Left lung (tissue), 14 donors: ENCODE measurements at places on chromosomes 4 and X. TPM values are rescaled to one million over a fixed set of nuclear protein-coding genes. Genes with fewer than 3 reads are reported as not detected.

GRCh38 chr4:82621251-82621650 is 59.5 kb upstream of the TMEM150C start:
- no peaks in the 10 kb centered on the region for H3K36me3 ChIP-seq
- H3K27ac ChIP-seq: no peak overlapping the region
- H3K27me3 ChIP-seq: no peaks in the 10 kb centered on the region
- H3K4me1 ChIP-seq: no peaks in the 10 kb centered on the region

DNA sequence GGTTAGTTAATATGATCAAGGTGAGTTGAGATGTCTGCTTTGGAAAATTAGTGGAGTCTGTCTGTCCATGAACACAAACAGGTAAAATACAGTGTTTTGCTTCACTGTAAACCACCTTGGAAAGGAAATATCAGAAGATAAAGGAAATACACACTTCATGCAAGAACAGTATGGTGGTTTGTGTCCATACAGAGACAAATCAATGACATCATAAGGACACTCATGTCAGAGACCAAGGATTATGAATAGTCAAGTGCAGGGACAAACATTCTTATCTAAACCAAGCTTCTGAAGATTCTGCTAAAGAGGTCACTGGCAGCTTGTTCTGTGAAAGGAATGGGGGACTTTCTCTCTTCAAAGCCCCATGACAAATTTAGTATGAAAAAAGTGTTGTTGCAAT is 322.9 kb upstream of the F9 start:
- no peak for DNase-seq
- no peak overlapping the region for H3K4me3 ChIP-seq
- H3K27ac ChIP-seq: no peak overlapping the region
- H3K36me3 ChIP-seq: no peaks in the 10 kb centered on the region
- peaks cover 3% of the 10 kb centered on the region for H3K4me1 ChIP-seq
- no peaks in the 10 kb centered on the region for H3K27me3 ChIP-seq

GRCh38 chr4:73523126-73523525 is 41.6 kb downstream of the AFM start:
- no peak overlapping the region for H3K27ac ChIP-seq
- H3K4me1 ChIP-seq: no peaks in the 10 kb centered on the region
- no peak for DNase-seq
- H3K36me3 ChIP-seq: no peaks in the 10 kb centered on the region

- no peaks in the 10 kb centered on the region for H3K27me3 ChIP-seq
- DNase-seq: no peak
- no peaks in the 10 kb centered on the region for H3K36me3 ChIP-seq
- H3K27ac ChIP-seq: no peak overlapping the region
- no peaks in the 10 kb centered on the region for H3K4me1 ChIP-seq
Measured at GRCh38 chrX:79466636-79467035, 99.5 kb upstream of the ITM2A start.

DNA sequence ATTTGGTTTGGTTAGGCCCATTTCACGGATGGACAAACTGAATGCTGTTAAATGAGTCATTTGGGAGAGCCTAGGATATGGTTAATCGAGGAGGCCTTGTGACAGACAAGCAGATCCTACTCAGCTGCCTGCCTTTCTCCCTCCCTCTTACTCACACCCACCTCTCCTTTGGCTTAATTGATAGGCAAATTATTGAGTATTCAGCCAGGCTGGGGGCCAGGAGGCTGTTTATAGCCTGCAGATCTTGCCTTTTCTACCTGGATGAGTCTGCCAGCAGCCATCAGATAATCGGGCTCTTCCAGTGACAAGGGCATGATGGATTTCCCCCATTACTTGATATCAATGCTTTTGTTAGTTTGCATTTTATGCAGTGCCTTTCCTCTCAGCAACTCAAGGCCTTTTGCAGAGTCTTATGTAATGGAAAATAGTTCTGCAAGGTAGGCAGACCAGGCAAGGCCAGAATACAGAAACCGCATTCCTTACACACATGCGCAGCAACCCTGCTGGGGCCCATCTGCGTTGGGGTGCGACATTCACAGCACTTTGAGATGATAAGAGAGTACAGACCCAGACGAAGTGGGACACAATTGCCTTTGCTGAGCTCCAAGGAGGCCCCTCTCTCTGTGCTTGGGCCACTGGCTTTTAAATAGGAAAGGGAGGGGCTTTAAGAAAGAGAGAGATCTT is 96.2 kb upstream of the ATP6AP2 start:
- no peak overlapping the region for H3K4me3 ChIP-seq
- DNase-seq: no peak
- H3K27me3 ChIP-seq: no peaks in the 10 kb centered on the region

DNA sequence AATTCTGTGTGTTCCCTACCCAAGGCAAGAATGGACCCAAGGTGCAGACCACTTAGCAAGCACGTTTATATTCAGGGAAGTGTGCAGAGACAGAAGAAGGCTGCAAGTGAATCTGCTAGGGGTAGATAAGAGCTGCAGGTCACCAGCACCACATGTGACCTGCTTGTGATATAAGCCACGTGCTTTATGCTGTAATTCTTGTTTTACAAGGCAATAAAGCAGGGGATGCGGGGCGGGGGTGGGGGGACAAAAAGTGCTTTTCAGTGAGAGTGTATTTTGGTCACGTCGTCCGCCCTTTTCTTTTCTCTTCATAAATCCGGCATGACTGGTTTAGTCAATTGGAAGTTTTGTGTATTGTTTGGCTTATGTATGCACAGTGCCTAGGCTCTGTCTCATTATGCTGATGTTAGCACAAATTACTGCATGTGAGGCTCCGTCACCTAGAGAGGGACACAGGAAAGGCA is 192.7 kb downstream of the RBMX2 start:
- H3K36me3 ChIP-seq: no peaks in the 10 kb centered on the region
- no peaks in the 10 kb centered on the region for H3K4me1 ChIP-seq
- no peak overlapping the region for H3K4me3 ChIP-seq
- no peak overlapping the region for H3K27ac ChIP-seq
- DNase-seq: no peak

GRCh38 chrX:48702032-48702431 is 5.5 kb downstream of the SUV39H1 start:
- H3K36me3 ChIP-seq: no peaks in the 10 kb centered on the region
- no peak overlapping the region for H3K27ac ChIP-seq
- no peak overlapping the region for H3K4me3 ChIP-seq
- DNase-seq: no peak
- H3K27me3 ChIP-seq: no peaks in the 10 kb centered on the region
- H3K4me1 ChIP-seq: no peaks in the 10 kb centered on the region

DNA sequence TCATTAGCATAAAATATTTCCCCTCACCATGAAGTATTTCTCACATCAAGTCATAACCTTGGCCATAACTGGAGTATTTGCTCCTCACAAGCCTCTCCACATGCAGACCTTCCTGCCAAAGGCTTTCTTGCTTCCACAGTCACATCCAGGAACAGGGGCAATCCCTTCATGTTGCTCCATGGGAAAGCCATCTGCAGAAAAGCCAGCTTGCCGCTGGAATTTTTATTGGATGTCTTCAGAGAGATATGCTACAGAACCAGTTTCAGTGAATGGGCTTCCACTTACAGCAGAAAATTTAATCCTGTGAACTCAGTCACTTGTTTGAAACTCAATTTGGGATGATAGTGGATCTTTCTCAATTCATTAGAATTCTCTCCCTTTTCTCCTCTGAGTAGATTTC is 3.2 kb upstream of the CDKN2AIP start:
- H3K27ac ChIP-seq: no peak overlapping the region
- DNase-seq: no peak
- no peaks in the 10 kb centered on the region for H3K27me3 ChIP-seq
- H3K4me3 ChIP-seq: no peak overlapping the region
- H3K36me3 ChIP-seq: no peaks in the 10 kb centered on the region

DNA sequence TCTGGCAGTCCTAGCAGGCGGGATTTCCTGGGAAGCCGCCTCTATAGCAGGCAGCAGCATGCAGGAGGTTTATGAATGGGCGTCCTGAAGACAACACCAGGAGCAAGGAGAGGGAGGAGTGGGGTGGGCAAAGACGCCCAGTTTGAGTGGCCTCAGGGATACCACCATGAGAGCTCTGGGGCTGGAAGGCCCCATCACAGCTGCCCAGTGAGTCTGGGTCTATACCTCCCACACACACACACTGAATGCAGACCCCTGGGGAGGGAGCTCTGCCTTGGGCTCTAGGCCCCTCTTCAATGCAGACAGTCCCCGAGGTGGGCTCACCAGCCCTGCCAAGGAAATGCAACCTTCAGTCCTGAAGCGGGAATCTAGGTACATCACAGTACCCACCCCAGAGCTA is 98.6 kb downstream of the AFAP1 start:
- no peaks in the 10 kb centered on the region for H3K27me3 ChIP-seq
- peaks cover 6% of the 10 kb centered on the region for H3K4me1 ChIP-seq
- H3K4me3 ChIP-seq: no peak overlapping the region
- no peak overlapping the region for H3K27ac ChIP-seq
- peaks cover 12% of the 10 kb centered on the region for H3K36me3 ChIP-seq

- no peaks in the 10 kb centered on the region for H3K36me3 ChIP-seq
- no peaks in the 10 kb centered on the region for H3K27me3 ChIP-seq
- no peak overlapping the region for H3K27ac ChIP-seq
- peak overlapping the region; percentile 4 for H3K4me3 ChIP-seq
Measured at GRCh38 chr4:86451560-86452330, 91.9 kb upstream of the MAPK10 start.

GRCh38 chr4:26288355-26288909 is 32.4 kb upstream of the RBPJ start:
- H3K4me3 ChIP-seq: no peak overlapping the region
- peaks cover 22% of the 10 kb centered on the region for H3K4me1 ChIP-seq
- DNase-seq: no peak
- H3K27me3 ChIP-seq: no peaks in the 10 kb centered on the region

GRCh38 chr4:88897180-88897579 is 159.8 kb downstream of the FAM13A start:
- DNase-seq: no peak
- H3K4me1 ChIP-seq: no peaks in the 10 kb centered on the region
- no peaks in the 10 kb centered on the region for H3K27me3 ChIP-seq
- H3K4me3 ChIP-seq: no peak overlapping the region
- no peak overlapping the region for H3K27ac ChIP-seq

GRCh38 chr4:180675359-180675650 is 1567.9 kb upstream of the TENM3 start:
- no peak for DNase-seq
- H3K27ac ChIP-seq: no peak overlapping the region
- H3K4me1 ChIP-seq: no peaks in the 10 kb centered on the region
- no peaks in the 10 kb centered on the region for H3K36me3 ChIP-seq
- no peak overlapping the region for H3K4me3 ChIP-seq

DNA sequence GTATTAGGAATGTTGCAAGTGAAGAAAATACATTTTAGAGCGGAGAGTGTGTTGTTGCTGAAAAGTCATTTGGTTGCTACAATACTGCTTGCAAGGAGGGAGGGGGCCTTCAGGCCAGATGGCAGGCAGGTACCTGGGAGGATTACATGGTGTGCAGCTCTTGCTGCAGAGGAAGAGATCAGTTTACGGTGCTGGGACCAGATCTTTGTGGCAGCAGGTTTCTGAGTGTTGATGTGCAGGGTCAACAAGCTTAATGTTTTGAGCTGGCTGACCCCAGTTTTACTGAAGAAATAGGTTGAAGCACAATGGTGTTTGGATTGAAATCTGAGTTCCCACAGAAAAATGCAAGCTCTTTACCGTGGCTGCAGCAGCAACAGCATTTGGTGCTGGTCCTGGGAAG is 96.4 kb upstream of the DDIT4L start:
- H3K27me3 ChIP-seq: no peaks in the 10 kb centered on the region
- no peak overlapping the region for H3K27ac ChIP-seq
- H3K4me1 ChIP-seq: no peaks in the 10 kb centered on the region
- no peaks in the 10 kb centered on the region for H3K36me3 ChIP-seq

GRCh38 chr4:142815834-142816233 is 30.3 kb downstream of the INPP4B start:
- no peak for DNase-seq
- H3K36me3 ChIP-seq: no peaks in the 10 kb centered on the region
- no peak overlapping the region for H3K4me3 ChIP-seq
- no peak overlapping the region for H3K27ac ChIP-seq
- H3K4me1 ChIP-seq: peaks cover 4% of the 10 kb centered on the region
- no peaks in the 10 kb centered on the region for H3K27me3 ChIP-seq

GRCh38 chr4:91123742-91124141 is 996.5 kb downstream of the CCSER1 start:
- DNase-seq: no peak
- no peak overlapping the region for H3K27ac ChIP-seq
- H3K4me3 ChIP-seq: no peak overlapping the region
- no peaks in the 10 kb centered on the region for H3K36me3 ChIP-seq
- H3K4me1 ChIP-seq: no peaks in the 10 kb centered on the region

DNA sequence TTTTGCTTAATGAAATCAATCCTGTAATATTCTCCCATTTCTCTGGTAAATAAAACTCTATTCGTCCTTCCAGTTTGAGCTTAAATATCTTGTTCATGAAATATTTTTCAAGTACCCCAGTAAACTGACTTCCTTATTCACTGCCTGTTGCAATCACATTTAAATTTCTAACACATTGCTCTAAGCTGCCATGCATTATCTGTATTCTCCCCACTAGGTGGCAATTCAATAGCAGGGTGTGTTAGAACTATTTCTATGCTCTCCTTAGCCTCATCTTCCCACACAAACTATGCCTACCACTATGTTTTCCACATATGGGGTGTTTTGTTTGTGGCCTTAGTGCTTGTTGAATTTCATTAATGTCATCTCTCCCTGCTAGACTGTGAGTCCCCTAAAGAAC is 377.1 kb upstream of the HS3ST1 start:
- H3K36me3 ChIP-seq: no peaks in the 10 kb centered on the region
- H3K4me1 ChIP-seq: peaks cover 2% of the 10 kb centered on the region
- DNase-seq: no peak
- H3K27me3 ChIP-seq: no peaks in the 10 kb centered on the region

- DNase-seq: peak; percentile 13
- H3K27me3 ChIP-seq: no peaks in the 10 kb centered on the region
- no peak overlapping the region for H3K4me3 ChIP-seq
- no peaks in the 10 kb centered on the region for H3K36me3 ChIP-seq
- no peaks in the 10 kb centered on the region for H3K4me1 ChIP-seq
Measured at GRCh38 chr4:147284256-147284835, 196.6 kb upstream of the EDNRA start.

- no peaks in the 10 kb centered on the region for H3K4me1 ChIP-seq
- no peaks in the 10 kb centered on the region for H3K27me3 ChIP-seq
- H3K36me3 ChIP-seq: no peaks in the 10 kb centered on the region
- H3K4me3 ChIP-seq: no peak overlapping the region
- H3K27ac ChIP-seq: no peak overlapping the region
Measured at GRCh38 chr4:23952258-23952657, 62.4 kb upstream of the PPARGC1A start.

GRCh38 chrX:43559644-43560043 is 96.5 kb upstream of the MAOA start:
- H3K27ac ChIP-seq: no peak overlapping the region
- no peaks in the 10 kb centered on the region for H3K4me1 ChIP-seq
- no peak overlapping the region for H3K4me3 ChIP-seq

GRCh38 chrX:124042042-124042441 is 80.5 kb downstream of the STAG2 start:
- no peak overlapping the region for H3K4me3 ChIP-seq
- H3K4me1 ChIP-seq: no peaks in the 10 kb centered on the region
- no peak for DNase-seq
- H3K27ac ChIP-seq: no peak overlapping the region
- H3K36me3 ChIP-seq: no peaks in the 10 kb centered on the region
- H3K27me3 ChIP-seq: no peaks in the 10 kb centered on the region

GRCh38 chr4:127469542-127469941 is 163.2 kb upstream of the INTU start:
- no peak for DNase-seq
- H3K4me1 ChIP-seq: no peaks in the 10 kb centered on the region
- no peak overlapping the region for H3K4me3 ChIP-seq
- no peaks in the 10 kb centered on the region for H3K36me3 ChIP-seq
- no peak overlapping the region for H3K27ac ChIP-seq
- H3K27me3 ChIP-seq: no peaks in the 10 kb centered on the region

ADAM29 gene
- not detected for total RNA-seq

KLB gene
- 2.2 TPM for total RNA-seq

TDO2 gene
- 13.4 TPM for total RNA-seq

ZBED1 gene
- total RNA-seq: 37.5 TPM

FREM3 gene
- 0.09 TPM for total RNA-seq

SSX2 gene
- total RNA-seq: not detected

ETDB gene
- not detected for total RNA-seq

PFKFB1 gene
- not detected for total RNA-seq
